IMR-90 (cell line): ENCODE measurements at places on chromosomes 7 and 10.

- no peak for DNase-seq
Measured at GRCh38 chr7:20831956-20832355, 45.3 kb upstream of the SP8 start.

GRCh38 chr7:1931256-1931950, 261.3 kb downstream of the ELFN1 start:
- peak; percentile 39 for DNase-seq

DNA sequence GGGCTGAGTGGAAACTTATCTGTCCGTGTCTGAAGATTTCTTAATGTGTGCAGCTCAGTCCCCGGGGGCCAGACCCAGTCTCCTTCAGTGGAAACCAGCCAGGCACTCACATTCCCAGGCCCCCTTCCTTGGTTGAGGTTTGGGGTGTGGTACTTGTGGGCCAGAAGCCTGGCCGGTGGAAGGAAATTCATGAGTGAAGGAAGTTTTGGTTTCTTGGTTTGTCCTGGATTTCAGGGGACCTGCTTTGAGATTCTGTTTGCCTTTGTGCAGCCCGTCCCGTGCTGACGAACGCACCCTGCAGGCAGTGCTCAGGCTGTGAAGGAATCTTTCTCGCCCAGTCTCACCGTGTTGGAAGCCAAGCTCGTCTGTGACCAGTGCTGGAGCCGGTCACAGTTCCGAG, 2.9 kb downstream of the INPP5A start:
- peak; percentile 29 for DNase-seq

- peak; percentile 47 for DNase-seq
Measured at GRCh38 chr7:78383096-78383880, 584.7 kb downstream of the PHTF2 start.

DNA sequence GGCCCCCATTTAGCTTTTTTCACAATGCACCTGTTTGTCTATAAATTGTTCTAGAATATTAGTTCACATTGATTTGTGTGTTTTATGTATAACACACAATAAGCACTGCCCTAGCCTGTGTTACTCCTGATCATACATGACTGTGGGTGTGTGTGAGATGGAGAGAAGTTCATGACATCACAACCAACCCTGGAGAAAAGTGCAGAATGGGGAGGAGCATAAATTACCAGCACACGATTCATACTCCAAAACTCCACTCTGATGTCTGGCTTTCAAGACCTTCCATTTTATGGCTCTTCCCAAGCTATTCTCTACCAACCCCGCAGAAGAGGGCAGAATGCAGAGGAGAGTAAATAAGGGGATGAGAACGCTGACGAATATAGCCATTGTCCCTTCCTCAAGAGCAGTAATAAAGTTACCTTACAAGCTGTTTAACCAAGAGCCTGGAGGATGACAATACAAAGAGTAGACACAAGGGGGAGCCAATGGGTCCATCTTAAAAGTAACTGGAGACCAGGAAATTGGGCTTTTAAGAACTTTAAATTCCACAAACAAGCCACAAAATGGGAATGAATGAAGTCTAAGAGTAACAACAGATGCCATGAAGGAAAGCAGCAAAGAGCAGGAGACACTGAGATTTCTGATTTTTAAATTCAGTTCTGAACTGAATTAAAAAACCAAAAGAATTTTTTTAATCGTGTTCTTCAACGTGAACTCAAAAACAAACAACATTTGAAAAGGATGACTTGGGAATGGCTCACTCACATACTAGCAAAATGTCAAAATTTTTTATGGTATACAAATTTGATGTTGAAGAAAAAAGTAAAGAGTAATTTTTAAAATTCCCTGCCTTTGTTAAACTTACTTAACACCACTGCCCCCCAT, 159.6 kb downstream of the PARD3 start:
- peak; percentile 75 for DNase-seq

GRCh38 chr10:2921956-2922680, 145.2 kb upstream of the PFKP start:
- DNase-seq, result peak; percentile 65

DNA sequence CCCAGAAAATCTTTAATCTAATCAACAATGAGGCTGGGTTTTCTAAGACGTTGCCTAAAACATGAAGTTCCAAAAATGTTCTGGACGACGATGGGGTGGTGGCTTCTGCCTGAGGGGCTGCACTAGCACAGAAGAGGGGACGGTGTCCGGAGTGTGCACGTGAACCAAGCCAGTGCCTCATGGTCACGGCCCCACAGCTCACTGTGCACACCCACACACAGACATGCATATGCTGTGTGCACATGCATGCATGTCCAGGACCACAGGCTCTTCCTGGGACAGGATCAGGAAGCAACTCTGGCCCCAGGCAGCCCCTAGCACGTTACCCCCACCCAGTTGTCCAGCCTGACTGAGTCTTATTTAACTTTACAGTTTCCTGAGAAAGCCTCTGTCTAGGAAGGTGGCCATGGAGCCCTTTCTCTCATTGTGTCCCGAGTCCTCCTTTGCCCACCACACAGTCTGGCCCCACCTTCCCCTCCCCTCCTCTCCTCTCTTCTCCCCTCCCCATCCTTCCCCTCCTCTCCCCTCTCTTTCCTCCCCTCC, 100.8 kb downstream of the DNAJB6 start:
- no peak for DNase-seq

DNA sequence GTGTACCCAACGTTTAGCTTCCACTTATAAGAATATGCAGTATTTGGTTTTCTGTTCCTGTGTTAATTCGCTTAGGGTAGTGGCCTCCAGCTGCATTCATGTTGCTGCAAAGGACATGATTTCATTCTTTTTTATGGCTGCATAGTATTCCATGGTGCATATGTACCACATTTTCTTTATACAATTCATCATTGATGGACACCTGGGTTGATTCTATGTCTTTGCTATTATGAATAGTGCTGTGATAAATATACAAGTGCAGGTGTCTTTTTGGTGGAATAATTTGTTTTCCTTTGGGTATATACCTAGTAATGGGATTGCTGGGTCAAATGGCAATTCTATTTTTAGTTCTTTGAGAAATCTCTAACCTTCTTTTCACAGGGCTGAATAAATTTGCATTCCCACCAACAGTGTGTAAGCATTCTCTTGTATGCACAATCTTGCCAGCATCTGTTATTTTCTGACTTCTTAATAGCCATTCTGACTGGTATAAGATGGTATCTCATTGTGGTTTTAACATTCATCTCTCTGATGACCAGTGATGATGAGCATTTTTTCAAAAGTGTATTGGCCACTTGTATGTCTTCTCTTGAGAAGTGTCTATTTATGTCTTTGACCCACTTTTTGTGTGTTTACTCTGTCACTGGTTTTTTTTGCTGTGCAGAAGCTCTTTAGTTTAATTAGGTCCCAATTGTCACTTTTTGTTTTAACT, 72.5 kb upstream of the CC2D2B start:
- peak; percentile 5 for DNase-seq

DNA sequence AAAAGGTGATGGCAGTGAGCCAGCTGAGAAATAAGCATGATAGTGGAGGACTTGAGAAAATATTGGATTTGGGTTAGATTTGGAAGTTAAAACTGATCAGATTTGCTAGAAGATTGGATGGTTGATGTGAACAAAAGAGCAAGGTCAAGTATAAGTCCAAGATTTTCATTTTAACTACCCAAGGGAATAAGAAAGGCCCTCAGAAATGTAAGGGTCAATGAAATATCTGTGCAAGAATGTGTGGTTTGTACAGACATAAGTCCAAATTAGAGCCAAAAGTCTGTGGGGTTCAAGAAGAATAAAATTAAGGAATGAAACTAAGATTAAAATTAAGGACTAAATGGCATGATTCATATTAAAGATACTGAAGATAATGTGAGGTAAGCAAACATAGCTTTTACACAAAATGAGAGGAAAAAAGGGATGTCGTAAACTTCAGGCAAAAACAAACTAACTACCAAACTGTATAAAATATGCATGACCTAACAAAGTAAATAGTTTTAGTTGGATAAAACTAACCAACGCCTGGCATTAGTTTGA, 78.4 kb upstream of the CACNA2D1 start:
- DNase-seq, result no peak

DNA sequence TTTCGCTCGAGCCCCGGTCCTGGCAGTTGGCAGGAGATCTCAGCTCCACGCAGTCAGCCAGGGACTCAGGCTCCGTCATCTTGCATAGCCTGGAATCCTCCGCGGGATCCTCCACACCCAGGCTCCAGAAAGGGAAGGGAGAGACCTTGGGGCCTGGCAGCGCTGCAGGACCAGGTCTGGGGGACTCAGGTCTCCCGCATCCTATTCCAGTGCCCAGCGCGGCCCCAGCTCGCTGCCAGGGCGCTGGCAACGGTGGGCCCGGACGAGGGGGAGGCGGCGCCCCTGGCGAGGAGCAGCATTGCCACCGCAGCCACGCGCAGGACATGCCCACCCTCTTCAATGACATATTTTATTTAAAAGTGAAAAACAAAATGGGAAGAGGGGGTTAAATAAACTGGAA, 83.4 kb downstream of the LANCL2 start:
- no peak for DNase-seq

GRCh38 chr7:37920849-37921805, 687 bp downstream of the EPDR1 start:
- no peak for DNase-seq

GRCh38 chr7:47347346-47347745, 234.6 kb downstream of the TNS3 start:
- DNase-seq, result no peak

GRCh38 chr7:23449941-23450340, 20.4 kb downstream of the IGF2BP3 start:
- DNase-seq, result no peak

- no peak for DNase-seq
Measured at GRCh38 chr10:127738512-127739424, 1.8 kb downstream of the FOXI2 start.

DNA sequence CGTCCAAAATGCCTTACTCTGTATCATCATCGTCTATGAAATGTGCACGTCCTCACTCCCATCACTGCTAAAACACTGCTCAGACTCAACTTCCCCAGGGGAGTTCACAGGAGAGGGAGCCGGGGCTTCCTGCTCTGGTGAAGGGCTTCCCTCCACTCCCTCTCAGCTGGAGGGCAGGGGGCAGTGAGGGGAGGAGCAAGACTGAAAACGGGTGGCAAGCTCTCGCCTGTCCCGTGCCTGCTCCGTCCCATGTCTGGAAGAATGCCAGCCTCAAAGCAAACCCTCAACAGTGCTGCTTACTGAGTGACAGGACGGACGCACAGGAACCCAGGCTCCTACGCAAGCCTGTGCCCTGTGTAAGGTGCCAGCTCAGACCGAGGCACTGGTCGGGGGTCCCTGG, 25.1 kb downstream of the PRKAG2 start:
- no peak for DNase-seq

DNA sequence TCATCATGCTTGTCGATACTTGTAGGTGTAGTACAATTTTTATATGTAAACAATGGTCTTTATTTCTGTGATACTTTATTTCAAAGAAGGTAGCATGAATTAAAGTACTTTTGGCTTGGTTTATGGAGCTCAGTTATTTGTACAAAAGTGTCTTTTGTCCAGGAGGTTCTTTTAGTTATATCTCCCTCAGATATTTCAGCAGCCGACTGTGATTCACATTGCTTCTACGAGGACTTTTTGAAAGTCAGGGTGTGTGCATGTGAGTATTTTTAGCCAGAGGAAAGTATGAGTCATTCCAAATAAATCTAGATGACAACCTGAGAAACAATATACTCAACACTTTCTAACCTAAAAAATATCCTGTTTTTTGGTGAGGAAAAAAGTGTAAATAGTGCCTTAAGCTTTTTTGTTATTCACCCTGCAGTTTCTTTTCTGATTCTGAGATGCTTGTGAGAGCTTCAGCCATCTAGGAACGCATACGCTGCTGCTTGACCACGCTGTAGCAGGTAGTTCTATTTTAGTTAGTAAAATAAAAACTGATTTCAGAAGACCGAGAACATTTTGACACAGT, 595 bp upstream of the SUN1 start:
- DNase-seq, result peak; percentile 94

GRCh38 chr7:128387216-128388144, 22.3 kb downstream of the IMPDH1 start:
- peak; percentile 57 for DNase-seq

DNA sequence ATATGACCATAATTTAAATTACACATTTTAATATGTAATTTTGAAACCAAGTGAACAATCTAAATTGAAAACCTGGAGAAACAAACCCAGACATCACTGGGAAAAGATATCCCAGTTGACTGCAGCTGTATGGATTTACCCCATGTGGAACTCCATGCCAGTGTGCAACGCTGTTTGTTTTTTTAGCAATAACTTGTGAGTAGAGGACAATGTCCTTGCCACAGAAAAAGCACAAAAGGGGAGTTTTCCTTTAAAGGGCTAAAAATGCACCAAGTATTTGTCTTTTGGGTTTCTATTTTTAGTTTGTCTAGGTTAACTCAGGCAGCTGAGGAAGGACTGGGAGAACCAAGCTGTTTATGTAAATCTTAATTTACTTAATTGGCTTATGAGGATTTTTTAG, 15.1 kb upstream of the COL17A1 start:
- DNase-seq, result no peak

DNA sequence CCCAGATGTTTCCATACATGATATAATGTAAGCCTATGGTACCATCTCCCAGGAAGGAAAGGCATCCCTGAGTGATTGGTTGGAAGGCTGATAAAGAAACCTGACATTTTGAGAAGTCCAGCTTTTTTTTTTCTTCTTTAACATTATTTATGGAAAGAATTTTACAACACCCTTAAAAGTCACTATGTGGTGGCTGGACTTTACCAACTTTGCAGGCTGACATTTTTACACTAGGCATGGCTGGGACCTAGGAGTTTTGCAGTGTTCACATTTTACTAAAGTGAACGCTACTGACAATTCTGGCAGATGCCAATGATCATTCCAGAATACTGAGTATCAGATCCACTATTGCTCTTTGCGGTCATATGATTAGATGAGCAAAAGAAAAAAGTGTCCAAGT, 239.9 kb downstream of the GLI3 start:
- no peak for DNase-seq

DNA sequence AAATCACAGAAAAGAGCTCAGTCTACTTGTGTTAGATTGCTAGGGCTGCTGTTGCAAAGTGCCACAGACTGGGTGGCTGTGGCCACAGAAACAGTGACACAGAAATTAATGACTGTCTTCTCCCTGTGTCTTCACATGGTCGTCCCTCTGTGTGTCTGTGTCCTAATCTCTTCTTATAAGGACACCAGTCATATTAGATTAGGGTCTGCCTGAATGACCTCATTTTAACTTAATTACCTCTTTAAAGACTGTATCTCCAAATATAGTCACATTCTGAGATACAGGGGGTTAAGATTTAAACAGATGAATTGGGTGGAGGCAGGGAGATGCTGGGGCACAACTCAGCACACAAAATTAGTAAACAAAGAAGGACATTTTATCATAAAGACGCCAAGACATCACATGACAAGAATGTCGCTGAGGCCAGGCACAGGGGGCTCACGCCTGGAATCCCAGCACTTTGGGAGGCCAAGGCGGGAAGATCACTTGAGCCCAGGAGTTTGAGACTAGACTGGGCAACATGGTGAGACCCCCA, 23.3 kb upstream of the PARD3 start:
- DNase-seq, result no peak

DNA sequence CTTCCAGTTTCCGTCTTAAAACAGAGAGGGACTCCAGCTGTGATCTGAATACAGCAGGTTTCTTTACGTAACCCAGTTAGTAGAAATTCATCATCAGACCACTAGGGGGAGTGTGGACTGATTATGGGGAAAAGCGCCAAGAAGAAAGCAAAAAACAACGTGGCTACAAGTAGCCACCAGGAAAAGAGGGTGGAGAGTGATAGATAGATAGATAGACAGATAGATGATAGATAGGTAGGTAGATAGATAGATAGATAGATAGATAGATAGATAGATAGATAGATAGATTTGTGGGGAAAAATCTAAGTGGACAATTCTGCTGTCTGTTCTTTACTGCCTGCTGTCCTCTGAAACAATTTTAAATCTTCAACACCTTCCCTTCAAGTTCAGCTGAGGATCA, 12.7 kb upstream of the AKR1B10 start:
- DNase-seq, result peak; percentile 83
